ENCODE measurements at places on chromosomes 4 and X.

GRCh38 chr4:144868309-144868708, 222.4 kb downstream of the HHIP start:
- DNase-seq, result no peak

- no peak for DNase-seq
These were observed 293.2 kb upstream of the SLC7A11 start for GRCh38 chr4:138535316-138535715.

GRCh38 chr4:62394766-62395165, 1194.6 kb downstream of the ADGRL3 start:
- no peak for DNase-seq

DNA sequence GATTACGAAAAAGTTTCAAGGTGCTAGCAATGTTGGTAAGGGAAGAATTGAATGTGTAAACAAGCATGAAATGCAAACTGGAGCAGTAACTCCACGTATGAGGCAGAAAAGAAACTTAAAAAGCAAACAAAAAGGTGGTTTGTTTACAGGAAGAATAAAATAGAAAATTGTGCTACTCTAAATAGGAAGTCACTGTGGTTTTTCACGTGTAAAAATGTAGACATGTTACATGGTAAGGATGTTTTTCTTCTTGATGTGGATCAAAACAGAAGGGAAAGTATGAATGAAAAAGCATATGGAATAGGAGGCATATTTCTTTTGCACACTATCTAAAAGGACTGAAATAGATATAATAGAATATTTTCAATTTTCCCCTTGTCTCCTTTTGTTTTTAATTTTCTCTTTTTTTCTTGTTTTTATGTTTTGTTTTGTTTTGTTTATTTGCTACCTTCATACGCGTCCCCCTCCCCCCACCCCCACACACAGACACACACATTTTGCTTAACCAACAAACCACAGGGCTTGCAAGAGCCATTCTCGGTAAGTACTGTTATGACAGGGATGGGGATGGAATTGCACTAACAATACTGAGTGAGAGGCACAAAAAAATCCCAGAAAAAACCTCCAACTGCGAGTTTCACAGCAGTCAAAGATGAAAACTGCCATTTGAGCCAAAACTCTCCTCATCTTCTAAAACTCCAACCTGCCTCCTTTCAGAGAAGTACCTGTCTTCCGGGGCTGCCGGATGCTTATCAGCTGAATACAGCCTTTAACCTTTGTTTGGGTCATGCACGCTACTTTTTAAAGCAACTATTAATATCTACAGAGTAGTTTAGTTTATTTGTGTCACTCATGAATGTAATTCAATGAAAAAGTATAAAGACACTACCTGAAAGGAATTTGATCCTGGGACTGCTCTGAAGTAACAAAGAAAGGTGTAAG, 135.8 kb downstream of the IL15 start:
- DNase-seq, result no peak

DNA sequence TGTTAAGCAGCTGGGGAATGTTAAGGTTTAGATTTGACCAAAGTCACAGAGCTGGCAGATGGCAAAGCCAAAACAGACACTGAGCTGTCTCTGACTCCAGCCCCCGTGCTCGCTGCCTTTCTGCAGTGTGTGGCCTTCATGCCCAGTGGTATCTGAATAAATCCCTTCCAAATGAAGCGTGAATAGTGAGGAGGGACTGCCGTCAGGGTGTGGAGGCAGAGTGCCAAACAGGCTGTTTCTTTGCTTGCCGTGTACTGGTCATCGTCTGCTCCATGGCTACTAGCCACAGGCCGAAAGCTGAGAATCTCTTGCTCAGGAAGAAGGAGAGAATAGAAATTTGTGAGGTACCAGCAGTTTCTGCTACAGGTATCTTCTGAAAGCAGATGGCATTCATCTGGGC, 19.7 kb downstream of the PRIMPOL start:
- DNase-seq, result no peak

DNA sequence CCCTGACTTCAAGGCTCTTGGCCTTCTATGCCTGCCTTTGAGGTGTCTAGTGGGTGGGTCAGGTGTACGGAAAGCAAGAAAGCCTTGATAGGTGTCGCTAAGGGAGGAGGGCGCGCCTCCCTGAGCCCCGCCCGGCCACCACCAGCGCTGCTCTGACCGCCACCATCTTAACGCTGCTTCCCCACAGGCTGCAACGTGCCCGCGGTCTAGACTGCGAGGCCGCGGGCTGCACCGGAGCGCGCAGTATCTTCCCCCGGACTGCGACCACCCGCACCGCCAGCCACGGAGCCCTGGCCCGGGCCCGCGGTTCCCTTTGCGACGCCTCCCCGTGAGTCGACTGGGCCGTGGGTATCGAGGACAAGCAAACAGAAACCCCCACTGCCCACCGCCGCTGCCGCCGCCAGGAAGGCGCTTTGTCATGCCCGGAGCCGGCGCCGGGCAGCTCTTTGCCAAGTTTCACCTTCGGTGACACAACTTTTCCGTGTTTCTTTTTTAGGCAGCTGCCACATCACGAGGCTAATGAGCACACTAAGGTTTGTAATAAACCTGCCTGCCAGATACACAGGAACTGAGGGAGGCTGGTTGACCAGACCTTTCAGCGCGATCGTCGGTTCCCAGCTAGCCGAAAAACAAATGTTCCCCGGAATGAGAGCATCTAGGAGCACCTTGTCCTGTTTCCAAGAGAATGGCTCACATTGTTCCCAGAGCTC, 335.8 kb upstream of the F9 start:
- DNase-seq, result peak; percentile 59

GRCh38 chr4:73908965-73909364, 39.8 kb downstream of the CXCL1 start:
- DNase-seq, result no peak

DNA sequence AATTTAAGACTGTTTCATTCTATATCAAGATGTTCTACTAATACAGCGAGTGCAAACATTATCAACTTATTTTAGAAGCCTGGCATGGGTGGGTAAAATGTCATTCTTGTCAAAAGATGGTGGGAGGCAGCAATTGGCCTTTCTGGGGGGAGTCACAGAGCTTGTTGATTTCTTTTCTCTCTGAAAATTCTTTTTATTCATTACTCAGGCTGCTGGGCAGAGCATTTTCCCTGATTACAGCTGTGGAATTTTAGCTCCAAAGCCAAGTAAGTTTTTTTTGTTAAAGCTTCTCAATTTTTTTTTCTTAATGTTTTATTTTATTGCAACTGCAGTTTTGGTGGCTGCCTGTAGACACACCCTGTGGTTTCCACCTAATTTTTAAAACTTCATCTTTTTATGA, 50.4 kb downstream of the GPC4 start:
- no peak for DNase-seq

GRCh38 chrX:15947648-15948317, 93.2 kb upstream of the AP1S2 start:
- DNase-seq, result peak; percentile 63

GRCh38 chr4:90137555-90137954, 10.4 kb downstream of the CCSER1 start:
- DNase-seq, result peak; percentile 51

DNA sequence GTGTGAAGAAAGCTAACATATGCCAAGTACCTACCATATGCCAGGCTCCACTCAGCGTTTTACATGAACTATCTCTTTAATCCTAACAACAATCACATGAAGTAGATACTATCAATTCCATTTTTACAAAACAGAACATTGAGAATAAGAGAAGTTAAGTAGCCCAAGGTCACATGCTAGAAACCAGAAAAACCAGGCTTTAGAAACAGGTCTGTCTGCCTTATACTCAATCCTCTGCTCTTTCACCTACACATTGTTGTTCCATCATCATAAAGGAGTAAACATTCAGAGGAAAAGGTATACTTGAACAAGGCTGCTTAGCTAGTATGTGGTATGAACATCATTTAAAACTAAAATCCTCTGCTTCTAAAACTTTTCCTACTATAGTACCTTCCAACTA, 42.1 kb downstream of the WDFY3 start:
- DNase-seq, result no peak

DNA sequence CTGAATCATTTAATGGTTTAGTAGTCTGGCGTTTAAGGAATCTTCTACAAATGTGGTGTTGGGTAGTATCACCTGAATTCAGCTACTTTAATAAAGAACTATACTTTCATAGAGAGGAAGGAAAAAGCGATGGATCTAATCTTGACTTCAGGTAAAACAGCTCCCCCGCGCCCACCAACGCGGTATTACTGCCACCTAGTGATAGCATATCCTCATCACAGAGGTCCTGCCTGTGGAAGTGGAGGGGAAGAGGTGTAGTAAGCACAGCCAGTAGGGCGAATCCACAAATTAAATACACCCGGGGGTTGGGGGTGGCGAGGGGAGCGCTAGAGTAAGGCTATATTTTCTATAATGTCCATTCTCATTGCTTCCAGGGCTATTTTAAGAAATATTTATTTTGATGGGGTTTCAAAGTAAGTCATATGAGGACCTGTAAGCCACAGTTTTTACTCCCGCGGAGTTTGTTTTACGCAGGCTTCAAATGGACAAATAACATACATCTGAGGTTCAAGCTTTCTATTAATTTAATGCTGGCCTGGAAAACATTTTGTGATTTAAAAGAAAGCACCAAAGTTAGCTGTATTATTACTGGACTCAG, 8.3 kb upstream of the DAPP1 start:
- peak; percentile 50 for DNase-seq

DNA sequence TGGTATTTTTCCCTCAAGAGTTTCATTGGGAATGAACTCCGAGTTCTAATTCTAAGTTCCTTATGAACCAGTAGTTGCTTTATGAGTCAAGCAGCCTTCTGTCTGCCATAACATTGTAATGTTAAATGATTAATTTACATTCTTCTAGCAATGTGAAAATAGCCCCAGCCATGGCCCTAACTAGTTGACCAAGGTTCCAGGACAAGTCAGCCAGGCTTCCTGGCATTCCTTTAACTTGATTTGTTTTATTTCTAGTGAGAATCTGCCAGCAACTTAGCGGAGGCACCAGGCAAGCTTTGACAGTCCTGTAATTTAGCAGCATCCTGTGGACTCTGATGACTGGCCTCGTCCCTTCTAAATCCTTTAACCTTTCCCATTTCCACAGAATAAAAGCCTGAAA, 69.0 kb downstream of the GLRA2 start:
- DNase-seq, result peak; percentile 2

GRCh38 chrX:102085706-102086105, 39.8 kb upstream of the TCEAL2 start:
- no peak for DNase-seq

DNA sequence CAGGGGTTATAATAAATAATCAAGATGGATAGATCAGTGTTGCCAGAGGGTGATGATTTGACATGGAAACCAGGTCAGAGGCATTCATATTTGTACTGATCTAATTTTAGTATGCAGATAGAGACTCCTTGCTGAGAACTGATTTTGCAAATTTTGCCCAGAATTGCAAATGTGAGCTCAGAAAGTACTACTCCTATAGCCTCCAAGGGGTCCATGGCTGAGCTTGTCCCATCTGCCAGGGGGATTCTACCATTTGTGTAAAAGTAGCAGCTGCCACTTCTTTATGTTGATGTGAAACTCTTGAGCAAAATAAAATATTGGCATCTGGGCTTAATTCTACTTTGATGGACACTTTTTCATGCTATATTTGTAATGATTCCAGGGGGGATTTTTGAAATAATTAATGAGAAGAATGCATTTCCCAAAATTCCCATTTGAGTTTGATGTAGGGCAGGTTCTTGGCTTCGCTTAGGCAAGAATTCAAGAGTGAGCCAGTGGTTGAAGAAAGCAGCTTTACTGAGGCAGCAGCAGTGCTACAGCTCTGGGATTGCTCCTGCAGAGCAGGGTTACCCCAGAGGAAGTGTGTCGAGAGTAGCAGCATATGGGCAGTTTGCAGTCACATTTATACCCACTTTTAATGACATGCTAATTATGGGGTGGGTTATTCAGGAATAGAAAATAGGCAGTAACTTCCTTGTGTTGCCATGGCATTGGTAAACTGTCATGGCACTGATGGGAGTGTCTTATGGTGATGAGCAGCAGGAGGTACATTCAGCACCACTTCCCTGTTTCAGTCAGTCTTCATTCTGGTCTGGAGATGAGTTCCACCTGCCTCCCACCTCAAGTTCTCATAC, 38.7 kb upstream of the DCLK2 start:
- no peak for DNase-seq

- peak; percentile 72 for DNase-seq
These were observed 4.7 kb upstream of the NKX6-1 start for GRCh38 chr4:84503495-84504437.

Data from renal cortical epithelial cell (primary cell).